ENCODE measurements at places on chromosomes 12 and 14.

DNA sequence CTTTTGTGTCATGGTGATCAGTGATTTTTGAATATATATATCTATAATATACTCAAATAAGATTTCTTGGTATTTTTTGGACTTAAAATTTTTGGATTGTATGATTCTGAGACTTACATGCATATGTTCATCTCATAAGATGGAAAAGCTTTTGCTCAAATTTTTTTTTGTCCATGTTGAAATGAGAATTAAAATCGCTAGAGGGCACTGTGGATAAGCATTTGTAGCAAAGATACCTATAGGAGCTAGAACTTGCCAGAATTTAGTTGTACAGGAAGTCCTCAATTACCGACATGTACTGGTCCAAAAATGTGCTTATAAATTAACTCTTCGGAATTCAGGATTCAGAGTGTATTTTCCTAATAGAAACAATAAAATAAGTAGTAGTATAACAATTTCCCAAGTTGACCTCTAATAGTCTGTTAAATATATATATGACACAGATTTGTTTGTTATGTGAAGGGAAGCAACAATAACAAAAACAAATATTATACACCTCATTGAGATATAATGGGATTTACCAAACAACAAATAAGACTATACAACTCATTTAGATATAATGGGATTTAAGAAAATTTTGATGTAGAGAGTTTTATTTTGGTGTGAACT, 179.6 kb downstream of the TMEM117 start:
- peak; percentile 81 for DNase-seq

GRCh38 chr14:27845902-27846301, 920.7 kb upstream of the FOXG1 start:
- no peak for DNase-seq

- peak; percentile 22 for DNase-seq
Observed at GRCh38 chr12:119835068-119835467, 42.1 kb downstream of the CIT start.

- DNase-seq = peak; percentile 30
Observed at GRCh38 chr12:11576104-11576503, 73.4 kb upstream of the ETV6 start.

- no peak for DNase-seq
Observed at GRCh38 chr12:103881261-103881660, 40.2 kb upstream of the NT5DC3 start.

DNA sequence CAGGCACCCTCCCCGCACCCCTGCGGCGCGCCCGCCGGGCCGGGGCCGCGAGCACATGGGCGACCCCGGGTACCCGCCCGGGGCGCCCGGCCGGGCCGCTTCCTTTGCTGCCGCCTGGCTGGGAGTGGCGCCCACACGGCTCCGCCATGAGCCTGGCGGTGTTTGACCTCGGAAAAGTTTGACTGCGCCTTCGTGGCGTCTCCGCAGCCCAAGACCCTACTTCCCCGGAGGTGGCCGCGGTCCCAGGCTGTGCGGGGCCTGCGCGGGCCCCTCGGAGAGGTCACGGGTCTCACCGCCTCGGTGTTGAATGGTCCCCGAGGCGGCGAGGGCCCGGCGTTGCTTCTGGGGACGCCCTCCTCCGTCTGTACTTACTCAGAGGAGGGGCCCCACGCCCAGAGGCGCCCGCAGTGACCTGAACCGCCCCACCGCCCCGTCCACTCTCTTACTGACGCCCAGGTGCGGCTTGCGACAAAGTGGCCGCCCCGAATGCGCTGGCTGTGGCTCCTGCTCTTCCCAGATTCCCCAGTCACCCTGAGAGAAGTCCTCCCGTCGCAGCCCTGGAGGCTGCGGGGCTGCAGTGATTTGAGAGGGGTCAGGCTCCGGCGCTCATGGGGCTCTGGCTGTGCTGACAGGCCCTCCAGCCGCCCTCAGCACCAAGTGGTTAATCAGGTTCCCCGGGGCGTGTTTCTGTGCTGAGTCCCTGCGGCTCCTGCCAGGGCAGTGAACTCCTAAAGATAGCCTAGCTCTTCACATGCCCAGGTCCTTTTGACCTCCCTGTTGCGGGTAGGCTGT, 5.8 kb downstream of the KMT5A start:
- peak; percentile 21 for DNase-seq

- no peak for DNase-seq
Observed at GRCh38 chr12:32987512-32987911, 90.9 kb upstream of the PKP2 start.

- no peak for DNase-seq
Observed at GRCh38 chr12:630656-631632, 32.3 kb downstream of the NINJ2 start.

GRCh38 chr12:113226696-113227568, 5.7 kb downstream of the TPCN1 start:
- no peak for DNase-seq

GRCh38 chr14:93998871-93999403, 1.8 kb downstream of the CCDC197 start:
- DNase-seq = no peak

DNA sequence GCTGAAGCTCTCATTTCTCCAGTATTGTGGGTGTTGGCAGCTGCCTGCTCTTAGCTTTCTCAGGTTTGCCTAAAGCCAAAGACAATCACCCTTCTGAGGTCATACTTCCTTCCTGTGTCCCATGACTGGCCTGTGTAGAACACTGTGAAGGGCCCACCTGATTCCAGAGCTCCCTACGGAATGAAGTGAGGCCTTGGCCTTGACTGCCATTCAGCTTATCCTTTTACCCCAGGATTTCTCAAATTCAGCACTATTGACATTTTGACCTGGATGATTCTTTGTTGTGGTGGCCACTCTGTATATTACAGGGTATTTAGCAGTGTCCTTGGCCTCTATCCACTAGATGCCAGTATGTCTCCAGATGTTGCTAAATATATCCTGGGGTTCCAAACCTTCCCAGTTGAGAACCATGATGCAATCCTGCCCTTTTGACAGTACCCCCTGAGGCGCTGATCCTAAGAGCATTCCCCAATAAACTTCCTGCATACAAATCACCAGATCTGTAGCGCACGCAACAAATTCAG, 112.3 kb upstream of the KRR1 start:
- DNase-seq = peak; percentile 36

- DNase-seq = peak; percentile 47
Observed at GRCh38 chr12:90695415-90695814, 259.6 kb downstream of the CCER1 start.

Data from fibroblast of the aortic adventitia (primary cell).